Right ventricle myocardium inferior (tissue), 1 donor: ENCODE measurements at places on chromosomes 12 and 14. TPM values are rescaled to one million over a fixed set of nuclear protein-coding genes. Genes with fewer than 3 reads are reported as not detected.

The IFNG-AS1 gene
- not detected for total RNA-seq

The KCTD10 gene
- total RNA-seq, result 32.2 TPM

The TSPAN19 gene
- total RNA-seq, result 0.49 TPM

- peak; percentile 54 for DNase-seq
These were observed 364.7 kb downstream of the BCAT1 start for GRCh38 chr12:24584032-24584675.

GRCh38 chr12:111991946-111992345, 21.0 kb downstream of the TMEM116 start:
- no peak for DNase-seq

DNA sequence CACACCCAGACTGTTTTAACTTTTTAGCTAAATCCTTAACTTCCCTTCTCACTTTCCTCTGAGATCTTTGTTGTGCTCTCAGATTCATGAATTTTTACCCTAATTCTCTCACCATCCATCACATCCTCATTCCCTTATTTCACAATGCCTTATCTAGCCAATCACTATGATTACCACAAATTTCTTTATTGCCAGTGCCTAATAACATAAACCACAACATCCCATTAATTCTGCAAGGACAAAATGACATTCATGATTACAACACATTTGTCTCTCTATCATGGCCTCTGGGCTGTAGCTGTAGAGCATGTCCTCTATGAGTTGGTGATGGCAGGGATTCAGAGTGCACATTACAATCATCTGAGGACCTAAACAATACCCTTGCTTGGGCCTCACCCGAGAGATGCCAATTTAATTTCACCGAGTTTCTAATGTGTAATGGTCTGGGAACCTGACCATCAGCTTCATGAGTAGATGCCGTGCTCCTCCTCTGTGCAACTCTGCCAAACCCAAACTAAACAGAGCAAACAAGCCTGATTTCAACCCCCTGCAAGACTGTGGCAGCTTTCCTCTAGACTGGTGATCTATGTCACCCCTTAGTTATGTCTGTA, 99.3 kb downstream of the SPTSSA start:
- no peak for DNase-seq

The ZBTB39 gene
- total RNA-seq, result 3.3 TPM

DNA sequence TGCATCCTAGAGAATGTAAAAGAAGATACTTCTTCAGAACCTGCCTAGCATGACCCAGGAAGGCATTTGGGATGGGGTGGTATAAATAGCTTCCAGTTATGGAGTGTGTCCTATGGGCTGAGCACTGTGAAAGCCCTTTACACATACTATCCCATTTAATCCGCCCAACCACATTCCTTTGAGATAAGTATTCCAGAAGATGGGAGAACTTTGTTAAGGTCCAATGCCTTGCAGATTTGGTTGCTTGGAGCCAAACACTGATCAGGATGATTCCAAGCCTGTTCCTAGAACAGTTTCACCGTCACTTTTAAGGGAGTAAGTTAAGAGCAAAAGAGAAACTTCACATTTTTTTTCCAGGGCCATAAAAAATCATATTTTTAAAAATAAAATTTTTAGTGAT, 82.5 kb upstream of the CLMN start:
- DNase-seq, result no peak

DNA sequence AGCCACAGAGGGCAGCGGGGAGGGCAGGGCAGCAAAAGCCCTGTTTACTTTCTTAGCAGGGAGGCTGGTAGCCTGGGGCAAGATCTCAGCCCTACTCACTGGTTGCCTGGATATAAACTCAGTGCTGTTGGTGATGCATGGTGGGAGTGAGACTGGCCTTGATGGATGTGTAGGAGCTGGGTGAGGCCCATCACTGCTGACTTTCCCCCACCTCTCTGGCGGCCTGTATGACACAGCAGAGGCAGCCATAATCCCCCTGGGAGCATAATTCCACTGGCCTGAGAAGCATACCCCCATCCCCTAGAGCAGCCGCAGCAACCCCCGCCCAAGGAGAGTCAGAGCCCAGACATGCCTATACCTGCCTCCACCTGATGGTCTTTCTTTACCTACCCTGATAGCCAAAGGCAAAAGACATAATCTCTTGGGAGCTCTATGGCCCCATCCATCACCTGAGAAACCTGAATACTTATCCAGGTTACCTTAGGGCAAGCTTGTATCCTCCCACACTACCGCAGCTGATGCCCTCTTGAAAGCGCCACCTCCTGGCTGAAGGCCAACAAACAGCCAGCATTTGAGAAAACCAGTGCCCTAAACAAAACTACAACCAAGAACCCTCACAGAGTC, 59.3 kb downstream of the DNAI7 start:
- DNase-seq, result no peak

The SMIM41 gene
- total RNA-seq, result 0.16 TPM
